ENCODE measurements at places on chromosomes 6 and 20.

DNA sequence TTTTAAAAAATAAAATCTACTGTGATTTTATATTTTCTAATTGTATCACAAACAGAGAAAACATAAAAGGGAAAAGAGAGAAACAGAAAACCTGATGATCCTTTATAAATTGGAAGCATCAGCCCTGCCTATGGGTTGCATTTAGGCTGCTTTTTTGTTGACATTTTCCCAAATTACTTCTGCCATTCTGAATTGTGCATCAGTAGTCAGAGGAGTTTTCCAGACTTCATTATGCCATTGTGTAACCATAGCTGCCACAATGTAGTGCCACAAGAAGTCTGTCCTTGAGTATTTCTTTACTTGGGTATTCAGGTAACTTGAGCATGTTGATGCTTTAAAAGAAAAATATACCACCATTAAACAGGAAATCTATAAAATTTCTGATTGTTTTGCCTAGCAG is 130.3 kb downstream of the HACE1 start:
- no peak for DNase-seq

- DNase-seq: no peak
These were observed 31.8 kb upstream of the SLC35D3 start for GRCh38 chr6:136890194-136890839.

- DNase-seq: no peak
These were observed 39.9 kb downstream of the PREX1 start for GRCh38 chr20:48787861-48788375.

- DNase-seq: no peak
These were observed 96.9 kb upstream of the ADTRP start for GRCh38 chr6:11875325-11876109.

GRCh38 chr6:21827425-21828202 is 234.1 kb downstream of the SOX4 start:
- DNase-seq: no peak

- no peak for DNase-seq
These were observed 16.8 kb downstream of the SLC17A2 start for GRCh38 chr6:25913741-25914140.

DNA sequence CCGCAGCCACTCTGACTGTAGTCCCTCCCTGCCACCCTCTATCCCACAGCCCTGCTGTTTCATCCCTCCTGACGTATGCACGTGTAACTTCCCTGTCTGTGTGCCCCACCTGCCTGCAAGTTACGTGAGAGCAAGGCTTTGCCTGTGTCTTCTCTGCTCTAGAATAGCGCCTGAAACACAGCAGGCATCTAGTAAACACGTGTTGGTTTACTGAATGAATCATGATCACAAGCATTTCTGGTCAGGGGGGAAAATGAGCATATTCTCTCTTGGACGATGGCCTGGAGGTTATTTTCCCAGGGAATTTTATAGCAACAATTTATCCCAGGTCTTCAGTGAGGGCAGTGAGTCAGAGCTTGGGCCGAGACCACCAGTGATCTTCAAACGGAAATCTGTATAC is 38.3 kb downstream of the PSMG4 start:
- DNase-seq: no peak

GRCh38 chr6:158053377-158054313 is 72.0 kb downstream of the SYNJ2 start:
- DNase-seq: no peak

DNA sequence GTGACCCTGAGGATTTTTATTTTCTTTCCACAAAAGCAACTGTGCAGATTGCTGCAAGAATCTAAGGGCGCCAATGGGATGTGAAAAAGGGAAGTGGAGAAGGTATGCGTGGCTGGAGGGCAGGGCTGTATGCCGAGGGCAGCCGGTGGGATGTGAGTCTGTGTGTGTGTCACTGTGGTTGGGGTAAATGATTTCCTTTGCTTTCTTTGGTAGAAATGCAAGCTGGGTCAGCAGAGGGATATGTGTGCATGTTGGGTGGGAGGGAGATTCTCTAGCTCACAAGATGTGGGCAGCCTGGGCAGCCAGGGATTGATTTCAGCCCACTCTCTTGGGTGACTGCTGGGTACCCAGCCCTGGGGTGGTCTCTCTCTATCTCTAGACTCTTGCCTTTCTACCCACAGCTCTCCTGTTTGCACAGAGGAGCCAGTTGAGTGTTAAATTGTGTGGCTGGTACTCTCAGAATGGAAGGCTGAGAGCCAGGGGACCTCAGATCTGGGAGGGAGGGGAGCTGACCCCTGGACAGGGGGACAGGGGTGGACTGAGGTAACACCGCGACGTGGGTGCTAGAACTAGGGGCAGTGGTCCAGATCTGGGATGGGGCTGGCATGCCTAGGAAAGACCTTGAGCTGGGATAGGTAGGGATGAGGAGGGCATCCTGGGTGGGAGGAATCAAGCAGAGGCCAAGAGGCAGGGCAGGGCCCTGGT is 136.8 kb upstream of the RNF24 start:
- no peak for DNase-seq

GRCh38 chr6:143838395-143838794 is 4.7 kb upstream of the LTV1 start:
- no peak for DNase-seq

DNA sequence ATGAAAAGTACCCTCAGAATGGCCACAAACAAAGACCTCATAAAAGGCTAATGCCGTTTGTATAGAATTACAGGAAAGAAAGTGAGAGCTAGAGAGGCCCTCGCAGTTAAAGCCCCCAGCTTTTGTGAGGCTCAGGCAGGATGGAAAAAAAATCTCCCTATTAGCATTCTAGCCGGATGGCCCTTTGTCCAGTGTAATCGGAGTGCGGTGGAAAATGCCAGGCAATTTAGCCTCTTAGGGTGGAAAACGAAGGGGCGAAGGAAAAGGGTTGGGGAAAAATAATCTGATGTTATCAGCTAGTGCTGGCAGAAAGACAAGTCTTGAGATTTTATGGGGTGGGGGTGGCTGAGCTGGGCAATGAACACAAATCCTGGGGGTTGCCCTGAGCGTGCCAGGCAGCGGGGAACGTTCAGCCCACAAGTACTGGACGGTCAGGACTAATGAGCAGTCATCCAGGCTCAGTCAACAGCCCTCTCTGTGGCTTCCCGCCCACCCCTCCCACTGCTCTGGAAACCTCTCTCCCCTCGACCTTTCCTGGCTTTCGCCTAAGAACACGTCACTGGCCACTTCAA is 92.4 kb downstream of the PSMG4 start:
- no peak for DNase-seq

GRCh38 chr6:154096316-154096715 is 57.3 kb downstream of the OPRM1 start:
- no peak for DNase-seq

DNA sequence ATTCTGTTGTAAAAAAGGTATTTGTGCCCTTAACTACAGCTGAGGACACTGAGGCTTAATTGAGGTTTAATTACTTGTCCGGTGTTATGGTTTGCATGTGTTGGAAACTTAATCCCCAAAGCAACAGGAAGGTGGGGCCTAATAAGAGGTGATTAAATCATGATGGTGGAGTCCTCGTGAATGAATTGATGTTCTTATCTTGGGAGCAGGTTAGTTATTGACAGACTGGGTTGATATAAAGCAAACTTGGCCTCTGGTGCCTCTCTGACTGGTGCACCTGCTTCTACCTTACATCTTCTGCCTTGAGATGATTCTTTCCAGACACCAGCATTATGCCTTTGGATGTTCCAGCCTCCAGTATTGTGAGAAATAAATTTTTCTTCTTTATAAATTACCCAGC is 306.5 kb upstream of the HS3ST5 start:
- no peak for DNase-seq

GRCh38 chr6:32224696-32225095 is 829 bp upstream of the NOTCH4 start:
- DNase-seq: no peak

DNA sequence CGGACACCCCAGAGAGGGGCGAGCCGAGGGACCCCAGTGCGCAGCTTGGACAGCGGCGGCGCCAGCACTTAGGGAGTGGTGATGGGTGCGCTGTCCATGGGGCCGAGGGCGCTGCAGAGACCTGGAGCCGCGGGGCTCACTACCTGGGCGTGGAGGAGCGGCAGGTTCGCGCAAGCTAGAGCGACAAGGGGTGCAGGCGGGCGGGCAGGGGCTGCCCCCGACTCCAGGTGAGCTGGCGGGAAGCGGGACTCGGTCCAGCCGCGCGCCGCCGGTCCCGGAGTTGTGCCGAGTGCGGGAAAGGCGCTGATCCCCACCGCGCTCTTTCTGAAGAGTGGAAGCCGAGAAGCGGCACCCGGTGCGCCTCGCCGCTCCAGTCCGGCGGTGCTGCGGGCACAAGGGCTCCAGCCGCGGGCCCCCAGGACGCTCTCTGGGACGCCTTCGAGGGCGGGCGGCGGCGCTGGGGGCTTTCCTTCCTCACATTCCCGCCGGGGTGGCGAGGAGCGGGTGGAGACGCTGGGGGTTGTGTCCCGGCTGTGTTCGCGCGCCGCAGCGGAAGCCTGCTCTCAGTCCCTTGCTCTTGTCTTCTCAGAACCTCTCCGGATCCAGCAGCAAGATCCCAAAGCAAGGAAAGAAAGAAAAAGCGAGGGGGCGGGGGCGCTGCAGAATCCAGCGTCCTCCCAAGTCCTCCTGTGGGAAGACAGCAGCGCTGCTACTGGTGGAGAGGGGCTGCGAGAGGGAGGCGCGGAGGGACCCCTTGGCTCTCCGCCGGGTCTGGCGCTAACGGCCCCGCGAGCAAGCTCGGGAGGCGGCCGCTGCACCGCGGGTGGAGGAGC is at the start of gene B3GAT2:
B3GAT2 (minus strand) TSS at position 610 of the 833 bp plus-strand sequence. CDS start 631 bp downstream, outside the sequence.
- DNase-seq: no peak

GRCh38 chr20:35560541-35560940 is 18.7 kb downstream of the ERGIC3 start:
- no peak for DNase-seq

- no peak for DNase-seq
These were observed 117.8 kb upstream of the SUPT3H start for GRCh38 chr6:45495429-45496084.

GRCh38 chr6:124741341-124741740 is 220.9 kb upstream of the RNF217 start:
- DNase-seq: no peak

DNA sequence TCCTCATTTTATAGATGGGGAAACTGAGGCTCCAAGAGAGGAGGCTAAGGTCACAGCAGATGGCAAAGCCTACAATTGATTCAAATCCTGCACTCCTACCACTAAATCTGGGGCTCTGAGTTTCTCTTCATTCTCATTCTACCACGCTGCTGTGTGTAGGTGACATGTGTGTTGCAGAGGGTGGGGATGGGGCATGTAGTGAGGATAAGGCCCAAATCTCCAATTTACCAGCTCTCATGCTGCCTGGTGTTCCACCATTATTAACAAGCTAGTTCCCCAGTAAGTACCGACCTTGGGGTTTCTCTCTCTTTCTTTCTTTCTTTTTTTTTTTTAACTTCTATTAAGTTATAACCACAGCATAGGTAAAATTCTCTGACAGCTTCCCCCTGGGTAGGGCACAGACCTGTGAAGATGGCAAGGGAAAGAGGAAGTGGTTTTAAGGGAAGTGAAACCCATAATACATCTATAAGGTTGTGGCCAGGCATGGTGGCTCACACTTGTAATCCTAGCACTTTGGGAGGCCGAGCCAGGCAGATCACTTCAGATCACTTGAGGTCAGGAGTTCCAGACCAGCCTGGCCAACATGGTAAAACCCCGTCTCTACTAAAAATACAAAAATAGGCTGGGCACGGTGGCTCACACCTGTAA is 13.0 kb upstream of the MATN4 start:
- no peak for DNase-seq

- DNase-seq: no peak
These were observed 345.9 kb downstream of the TAF4 start for GRCh38 chr20:61719691-61720347.

GRCh38 chr6:135191508-135192255 is 10.6 kb downstream of the MYB start:
- no peak for DNase-seq

- peak; percentile 61 for DNase-seq
These were observed 441.1 kb upstream of the JARID2 start for GRCh38 chr6:14804785-14805210.

DNA sequence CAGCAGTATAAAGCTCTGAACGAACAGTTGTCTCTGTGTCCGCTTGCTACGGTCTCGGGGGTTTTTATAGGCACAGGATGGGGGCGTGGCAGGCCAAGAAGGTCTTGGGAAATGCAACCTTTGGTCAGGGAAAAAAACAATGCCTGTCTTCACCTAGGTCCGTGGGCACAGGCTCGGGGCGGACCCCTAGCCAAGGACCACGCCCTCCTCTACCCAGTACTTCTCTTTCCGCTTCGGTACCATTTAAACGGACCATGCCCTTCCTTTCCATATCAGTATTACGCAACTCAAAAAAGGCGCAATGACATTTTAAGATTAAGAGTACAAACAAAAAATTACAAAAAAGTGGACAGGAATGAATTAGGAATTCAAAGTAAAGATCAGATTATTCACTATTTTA is 44.3 kb upstream of the SLC17A4 start:
- no peak for DNase-seq

All from HS-27A (cell line).